ENCODE measurements at places on chromosomes 6 and 20.
A peak's percentile ranks its signal among the peaks of the same experiment; 100 is the strongest.

GRCh38 chr6:70413992-70414494 is 735 bp downstream of the FAM135A start:
- DNase-seq = no peak

DNA sequence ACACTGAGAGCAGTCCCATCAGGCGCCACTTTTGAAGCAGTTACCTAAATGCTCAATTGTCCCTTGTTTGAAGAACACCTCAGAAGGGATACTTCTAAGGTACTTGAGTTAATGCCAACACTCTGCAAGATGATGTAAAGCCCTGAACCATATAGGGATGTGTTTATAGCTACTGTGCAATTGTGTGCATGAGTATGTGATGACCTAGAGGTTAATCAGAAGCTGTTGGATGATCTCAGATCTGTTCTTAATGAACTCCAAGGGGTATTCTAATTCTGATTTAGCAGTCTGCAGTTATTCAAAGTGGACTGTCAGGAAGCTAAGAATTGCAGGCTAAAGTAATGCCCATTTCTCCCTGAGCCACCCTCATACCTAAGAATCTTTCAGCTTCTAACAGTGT is 158.3 kb downstream of the TMEM242 start:
- no peak for DNase-seq

- DNase-seq = no peak
These were observed 5.4 kb downstream of the LY86 start for GRCh38 chr6:6593867-6594468.

- DNase-seq = no peak
These were observed 261.4 kb upstream of the TFAP2D start for GRCh38 chr6:50451826-50452400.

DNA sequence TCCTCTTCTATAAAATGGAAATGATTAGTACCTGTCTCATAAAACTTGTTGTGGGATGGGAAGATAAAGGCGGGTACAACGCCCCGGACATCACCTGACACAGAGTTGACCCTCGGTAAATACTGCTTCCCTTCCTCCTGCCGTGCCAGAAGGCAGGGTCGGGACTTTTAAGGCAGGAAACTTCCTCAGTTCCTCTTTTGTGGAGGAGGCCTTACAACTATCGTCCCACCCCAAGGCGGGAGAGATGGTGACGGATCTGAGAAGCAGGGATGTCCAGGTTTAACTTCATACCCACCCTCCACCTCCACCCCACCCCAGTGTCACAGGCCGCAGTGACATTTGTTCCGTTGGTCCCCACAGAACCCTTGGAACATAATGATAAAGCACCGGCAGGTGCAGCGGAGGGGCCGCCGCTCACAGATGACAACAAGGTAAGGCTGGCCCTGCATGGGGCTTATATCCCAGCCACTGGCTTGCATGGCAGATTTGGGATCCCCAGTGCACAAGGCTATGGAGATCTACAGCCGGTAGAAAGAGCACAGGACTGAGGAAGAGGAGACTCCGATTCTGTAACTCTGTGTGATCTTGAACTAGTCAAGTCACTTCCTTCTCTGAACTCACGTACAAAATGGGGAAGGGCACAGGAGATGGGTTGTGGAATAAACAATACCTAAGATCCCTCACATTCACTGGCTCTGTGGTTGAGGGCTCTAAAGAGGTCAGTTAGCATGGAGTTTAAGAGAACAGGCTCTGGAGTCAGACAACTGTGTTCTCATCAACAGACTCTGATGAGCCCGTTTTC is 764 bp downstream of the DNTTIP1 start:
- no peak for DNase-seq

- DNase-seq = no peak
These were observed 63.9 kb upstream of the AKAP12 start for GRCh38 chr6:151175662-151176445.

DNA sequence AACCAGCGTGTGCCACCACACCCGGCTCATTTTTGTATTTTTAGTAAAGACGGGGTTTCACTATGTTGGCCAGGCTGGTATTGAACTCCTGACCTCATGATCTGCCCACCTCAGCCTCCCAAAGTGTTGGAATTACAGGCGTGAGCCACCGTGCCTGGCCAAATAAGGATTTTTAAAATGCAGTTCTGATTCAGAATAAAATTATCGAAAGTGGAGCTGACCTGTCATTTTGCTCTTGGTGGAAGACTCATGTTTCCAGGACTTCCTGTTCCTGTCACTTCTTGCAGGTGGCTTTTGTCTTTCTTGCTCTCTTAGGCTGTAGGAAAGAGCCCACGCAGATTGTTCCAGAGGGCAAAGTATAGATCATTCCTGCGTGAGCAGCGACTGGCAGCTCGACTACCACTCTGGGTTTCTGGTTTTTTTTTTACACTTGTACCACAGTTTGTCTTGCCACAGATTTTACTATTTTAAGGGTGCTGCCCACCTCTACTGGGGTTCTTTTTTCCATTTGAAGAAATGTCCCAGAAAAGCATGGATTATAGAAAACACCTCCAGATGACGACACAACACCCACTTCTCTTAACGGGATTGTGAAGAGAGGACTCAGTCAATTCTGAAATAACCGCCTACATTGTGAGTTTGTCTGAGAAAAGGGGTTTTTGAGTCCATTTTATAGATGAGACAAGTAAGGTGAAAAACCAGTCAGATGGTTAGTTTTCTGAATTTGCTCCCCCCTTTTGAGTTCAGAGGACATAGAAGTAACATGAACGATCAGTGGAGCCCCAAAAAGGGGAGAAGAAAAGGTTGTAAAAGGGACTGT is 7.5 kb downstream of the JARID2 start:
- peak; percentile 47 for DNase-seq

DNA sequence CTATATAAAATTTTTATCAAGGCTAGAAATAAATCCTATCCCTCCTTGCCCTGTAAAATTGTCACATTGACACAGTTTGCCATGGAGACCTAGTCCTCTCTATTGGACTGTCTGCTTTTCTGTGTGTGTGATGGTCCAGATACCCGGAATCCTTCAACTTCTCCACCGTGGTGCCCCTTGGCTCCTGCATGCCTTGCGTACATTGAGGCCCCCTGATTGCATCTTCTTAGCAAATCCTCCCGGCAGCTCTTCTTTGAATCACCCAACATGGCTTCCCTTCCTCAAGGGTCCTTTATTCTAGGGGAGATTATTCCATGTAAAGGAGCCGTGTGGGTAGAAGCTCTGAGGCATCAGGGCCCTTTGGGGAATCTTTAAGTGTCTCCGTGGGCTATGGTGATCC is 219.5 kb downstream of the CDC5L start:
- DNase-seq = no peak

- peak; percentile 79 for DNase-seq
These were observed 120.8 kb downstream of the BACH2 start for GRCh38 chr6:90175627-90176538.

DNA sequence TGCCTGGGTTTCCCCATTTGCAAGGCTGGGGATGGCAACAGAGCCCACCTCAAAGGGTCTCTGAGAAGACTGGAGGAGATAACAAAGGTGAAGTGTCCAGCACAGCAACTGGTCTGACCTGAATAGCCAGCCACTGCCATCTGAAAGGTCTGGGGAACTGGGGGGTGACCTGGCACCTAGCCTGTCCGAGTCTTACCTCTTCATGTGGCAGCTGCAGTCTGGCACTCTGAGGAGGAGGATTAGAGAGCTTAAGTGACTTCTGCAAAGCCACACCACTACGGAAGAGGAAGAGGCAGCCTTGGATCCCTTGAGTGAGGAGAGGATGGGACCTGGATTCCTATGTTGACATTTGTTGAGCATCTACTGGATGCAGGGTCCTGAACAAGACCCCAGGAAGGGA is 22.2 kb downstream of the C20orf203 start:
- DNase-seq = no peak

DNA sequence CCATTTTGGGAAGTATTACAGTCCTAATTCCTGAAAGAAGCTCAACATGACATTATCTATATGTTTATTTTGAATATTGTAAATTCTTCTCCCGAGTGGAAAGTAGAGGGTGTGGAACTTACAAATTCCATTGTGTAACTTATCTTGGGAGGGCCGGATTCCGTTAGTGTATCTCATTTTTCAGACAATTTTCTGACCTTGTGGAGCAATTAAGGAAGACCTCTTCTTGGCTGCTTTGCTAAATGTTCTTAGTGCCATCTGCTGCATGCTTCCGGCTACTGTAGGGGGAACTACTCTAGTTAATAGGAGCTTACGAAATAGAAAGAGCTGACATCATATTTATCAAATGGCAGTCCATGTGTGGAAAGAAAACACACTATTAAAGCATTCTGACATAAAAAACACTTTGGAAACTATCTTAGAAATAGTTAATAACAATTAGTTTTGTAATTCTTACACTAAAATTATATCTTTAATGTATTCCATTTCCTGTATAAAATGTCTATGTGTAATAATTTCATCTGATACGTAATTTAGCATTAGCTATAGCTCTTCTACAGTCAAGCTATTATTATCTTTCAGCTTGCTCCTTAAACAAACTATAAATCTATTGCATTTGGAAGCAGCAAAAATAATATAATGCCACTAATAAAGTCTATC is 41.5 kb upstream of the KCNQ5 start:
- no peak for DNase-seq

DNA sequence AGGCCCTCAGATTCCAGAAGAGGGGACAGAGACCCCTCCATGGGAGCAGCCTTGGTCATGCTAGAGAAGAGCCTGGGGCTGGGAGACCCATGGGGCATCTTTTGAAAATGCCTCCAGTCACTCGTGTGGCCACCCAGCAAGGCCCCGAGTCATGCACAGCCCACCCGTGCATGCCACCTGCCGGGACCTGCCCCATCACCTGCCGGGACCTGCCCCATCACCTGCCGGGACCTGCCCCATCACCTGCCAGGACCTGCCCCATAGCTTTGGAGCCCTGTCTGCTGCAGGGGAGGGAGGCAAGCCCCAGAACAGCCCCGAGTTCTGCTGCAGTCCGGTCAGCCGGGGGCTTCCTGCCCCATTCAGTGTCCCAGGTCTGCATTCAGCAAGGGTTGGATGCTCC is 37.5 kb upstream of the SLCO4A1 start:
- no peak for DNase-seq

- no peak for DNase-seq
These were observed 868 bp downstream of the SRSF3 start for GRCh38 chr6:36594816-36595643.

DNA sequence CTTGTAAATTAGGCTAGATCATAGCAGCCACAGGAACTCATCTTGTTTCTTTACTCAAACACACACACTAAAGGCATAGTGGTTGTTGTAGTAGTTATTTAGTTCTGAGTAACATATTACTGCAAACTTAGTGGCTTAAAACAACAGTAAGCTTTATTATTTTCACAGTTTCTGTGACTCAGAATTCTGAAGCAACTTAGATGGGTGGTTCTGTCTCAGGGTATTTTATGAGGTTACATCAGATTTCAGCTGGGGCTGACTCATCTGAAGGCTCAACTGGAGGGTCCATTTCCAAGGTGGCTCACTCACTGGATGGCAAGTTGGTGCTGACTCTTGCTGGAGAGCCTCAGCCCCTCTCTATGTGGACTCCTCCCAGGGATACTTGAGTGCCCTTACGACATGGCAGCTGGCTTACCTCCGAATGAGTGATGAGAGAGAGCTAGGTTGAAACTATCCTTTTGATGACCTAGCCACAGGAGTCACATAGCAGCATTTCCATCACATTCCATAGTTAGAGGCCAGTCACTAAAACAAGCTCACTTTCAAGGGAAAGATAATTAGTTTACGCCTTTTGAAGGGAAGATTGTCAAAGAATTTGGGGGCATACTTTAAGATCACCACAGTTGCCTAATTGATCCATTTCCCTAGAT is 136.5 kb upstream of the PRND start:
- no peak for DNase-seq

- DNase-seq = no peak
These were observed 72.4 kb downstream of the GPX5 start for GRCh38 chr6:28597924-28598722.

- no peak for DNase-seq
These were observed 78.8 kb upstream of the ZBTB24 start for GRCh38 chr6:109561844-109562243.

- no peak for DNase-seq
These were observed 7.1 kb upstream of the ABHD16B start for GRCh38 chr20:63854069-63854765.

GRCh38 chr6:148471624-148472159 is 129.1 kb downstream of the SASH1 start:
- DNase-seq = no peak

DNA sequence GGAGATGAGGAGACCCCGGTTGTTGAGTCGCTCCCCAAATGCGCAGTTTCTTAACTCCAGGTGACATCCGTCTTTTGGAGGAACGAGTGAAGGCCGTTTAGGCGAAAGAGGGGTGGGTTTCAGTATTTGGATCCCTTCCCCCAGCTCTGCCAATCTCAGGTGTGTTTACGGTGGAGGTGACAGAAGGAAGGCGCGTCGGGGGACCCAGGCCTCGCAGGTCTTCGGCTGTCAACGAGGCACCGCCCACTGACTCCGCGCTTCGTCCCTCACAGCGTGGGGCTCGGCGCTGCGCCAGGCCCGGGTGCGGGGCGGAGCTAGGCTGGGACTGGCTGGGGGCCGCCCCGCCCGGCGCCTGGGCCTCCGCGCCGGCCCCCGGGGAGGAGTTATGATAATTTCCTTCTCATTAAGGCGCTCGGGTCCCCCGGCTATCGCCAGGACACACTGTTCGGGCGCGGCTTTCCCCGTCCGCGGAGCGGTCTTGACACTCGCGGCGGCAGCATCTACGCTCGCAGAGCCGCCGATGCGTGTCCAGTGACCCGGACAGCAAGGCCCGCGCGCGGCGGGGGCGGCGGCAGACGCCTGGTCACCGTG is at the start of gene TFAP2C:
Gene TFAP2C, plus strand, starts transcription at position 434 of the 591 bp plus-strand sequence. CDS start 239 bp downstream, outside the sequence.
- DNase-seq = peak; percentile 61

- no peak for DNase-seq
These were observed 101.7 kb upstream of the FOXA2 start for GRCh38 chr20:22686097-22686496.

DNA sequence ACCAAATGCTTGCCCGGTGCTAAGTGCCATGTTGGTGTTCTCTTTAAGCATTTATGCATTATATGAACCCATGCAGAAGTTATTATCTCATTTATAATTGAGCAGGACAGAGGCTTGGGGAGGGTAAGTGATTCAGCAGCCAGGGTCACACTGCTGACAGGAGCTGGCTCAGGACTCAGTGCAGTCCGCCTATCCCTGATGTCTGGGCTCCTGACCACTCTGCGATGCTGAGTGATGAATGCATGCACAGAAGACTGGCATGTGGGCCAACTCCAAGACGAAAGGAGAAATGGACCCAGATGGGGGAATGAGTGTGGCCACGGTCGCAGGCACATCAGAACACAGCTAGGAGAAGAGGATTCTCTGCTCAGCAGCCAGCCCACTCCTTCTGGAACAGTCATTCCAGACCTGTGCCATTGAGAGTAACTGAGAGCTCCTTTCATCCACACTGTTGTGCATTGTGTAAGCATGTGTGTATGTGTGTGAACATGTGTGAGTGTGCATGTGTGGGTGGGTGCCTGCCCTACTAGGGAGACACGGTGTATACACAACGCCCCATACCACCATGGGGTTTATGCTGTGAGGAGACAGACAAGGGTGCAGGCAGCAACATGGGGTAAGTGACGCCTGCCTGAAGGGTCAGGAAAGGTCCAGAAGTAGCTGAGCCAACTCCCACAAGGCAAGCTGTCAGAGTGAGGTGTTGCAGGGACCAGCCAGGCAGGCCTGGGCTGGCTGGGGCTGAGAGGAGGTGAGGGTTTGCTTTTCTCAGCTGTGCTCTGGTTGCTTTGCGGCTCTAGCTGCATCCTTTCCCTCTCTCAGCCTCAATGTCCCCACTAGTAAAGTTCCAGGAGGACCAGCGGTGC is 97.8 kb upstream of the PMEPA1 start:
- no peak for DNase-seq

- DNase-seq = no peak
These were observed 103.5 kb upstream of the SIM1 start for GRCh38 chr6:100568255-100568654.
